ENCODE measurements at places on chromosomes 1 and 21. TPM values are rescaled to one million over a fixed set of nuclear protein-coding genes. Genes with fewer than 3 reads are reported as not detected.

DNA sequence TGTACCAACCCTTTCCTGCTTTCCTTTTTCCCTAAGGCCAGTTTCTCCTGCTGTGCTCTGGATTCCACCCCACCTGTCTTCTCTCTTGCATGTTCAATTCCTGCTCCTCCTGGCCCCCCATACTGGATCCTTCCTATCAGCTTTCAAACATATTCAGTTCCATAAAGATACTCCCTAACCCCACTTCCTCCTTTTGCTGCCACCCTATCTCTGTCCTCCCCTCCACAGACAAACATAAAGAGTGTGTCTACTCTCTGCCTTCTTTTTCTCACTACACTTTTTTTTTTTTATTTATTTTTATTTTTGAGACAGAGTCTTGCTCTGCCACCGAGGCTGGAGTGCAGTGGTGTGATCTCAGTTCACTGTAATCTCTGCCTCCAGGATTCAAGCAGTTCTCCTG is 16.9 kb upstream of the RPF1 start:
- DNase-seq, result no peak

DNA sequence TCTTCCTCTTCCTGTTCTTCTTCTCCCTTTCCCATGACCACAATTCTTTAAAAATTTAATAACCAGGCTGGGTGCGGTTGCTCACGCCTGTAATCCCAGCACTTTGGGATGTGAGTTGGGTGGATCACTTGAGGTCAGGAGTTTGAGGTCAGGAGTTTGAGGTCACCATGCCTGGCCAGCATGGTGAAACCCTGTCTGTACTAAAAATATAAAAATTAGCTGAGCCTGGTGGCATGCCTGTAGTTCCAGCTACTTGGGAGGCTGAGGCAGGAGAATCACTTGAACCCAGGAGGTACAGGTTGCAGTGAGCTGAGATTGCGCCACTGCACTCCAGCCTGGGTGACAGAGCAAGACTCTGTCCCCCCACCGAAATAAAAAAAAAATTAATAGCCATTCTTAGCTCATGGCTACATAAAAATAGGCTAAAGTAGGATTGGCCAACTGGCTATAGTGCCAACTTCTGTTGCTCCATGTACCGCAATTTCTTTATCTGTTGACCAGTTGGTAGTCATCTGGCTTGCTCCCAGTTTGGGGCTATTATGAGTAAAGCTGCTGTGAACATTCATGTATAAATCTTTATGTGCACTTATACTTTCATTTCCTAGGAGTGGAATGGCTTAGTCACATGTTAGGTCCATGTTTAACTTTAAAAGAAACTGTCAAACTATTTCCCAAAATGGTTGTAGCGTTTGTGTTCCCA is 136.3 kb downstream of the PEX14 start:
- no peak for DNase-seq

- no peak for DNase-seq
Observed at GRCh38 chr21:44006656-44007055, 5.5 kb upstream of the TRAPPC10 start.

- DNase-seq, result no peak
Observed at GRCh38 chr1:198333744-198334143, 176.9 kb downstream of the NEK7 start.

Gene FALEC
- not detected for total RNA-seq

- DNase-seq, result no peak
Observed at GRCh38 chr1:172946814-172947507, 103.8 kb downstream of the TNFSF18 start.

Gene LCE6A
- total RNA-seq, result not detected

GRCh38 chr1:64090436-64090835 is 113.0 kb upstream of the UBE2U start:
- DNase-seq, result peak; percentile 50

DNA sequence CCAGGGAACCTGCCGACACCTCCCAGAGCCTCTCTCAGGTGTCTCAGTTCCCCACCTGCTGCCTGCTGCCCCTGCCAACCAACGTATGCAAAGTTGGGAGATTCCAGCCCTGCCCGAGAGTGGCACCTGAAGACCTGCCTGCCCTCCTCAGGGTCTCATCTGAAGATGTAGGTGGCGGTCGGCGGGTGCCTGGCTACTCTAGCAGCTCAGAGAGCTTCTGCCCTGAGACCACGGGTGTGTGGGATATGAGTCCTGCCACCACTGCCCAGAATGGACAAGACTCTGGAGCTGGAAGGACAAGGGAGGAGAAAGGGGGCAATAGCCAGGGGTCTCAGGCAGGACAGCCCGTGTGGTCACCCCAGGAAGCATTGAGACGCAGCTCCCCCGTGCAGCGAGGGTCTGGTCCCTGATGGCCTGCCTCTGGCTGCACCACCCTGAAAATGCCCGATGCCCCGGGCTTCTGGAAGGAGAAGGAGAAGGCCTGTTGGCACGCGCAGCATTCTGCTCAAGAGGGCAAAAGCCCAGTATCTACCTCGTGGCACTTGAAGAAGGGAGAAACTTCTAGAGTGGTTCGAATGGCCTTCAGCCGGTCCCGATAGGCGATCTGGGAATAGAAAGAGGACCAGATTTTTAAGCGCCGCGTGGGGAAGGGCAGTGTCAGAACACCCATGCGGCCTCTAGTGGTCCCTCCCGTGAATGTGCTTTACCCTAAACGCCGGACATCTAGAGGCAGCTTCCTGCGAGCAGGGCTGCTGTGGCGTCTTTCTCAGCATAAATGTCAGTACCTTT is 88.8 kb downstream of the STUM start:
- peak; percentile 64 for DNase-seq

Gene AMY1C
- 0.21 TPM for total RNA-seq

GRCh38 chr1:184424945-184425344 is 38.1 kb downstream of the C1orf21 start:
- no peak for DNase-seq

Gene CYP4A22
- not detected for total RNA-seq

Gene NKAIN1
- 0.51 TPM for total RNA-seq

GRCh38 chr1:145846201-145846612 is 777 bp downstream of the NUDT17 start:
- peak; percentile 48 for DNase-seq

DNA sequence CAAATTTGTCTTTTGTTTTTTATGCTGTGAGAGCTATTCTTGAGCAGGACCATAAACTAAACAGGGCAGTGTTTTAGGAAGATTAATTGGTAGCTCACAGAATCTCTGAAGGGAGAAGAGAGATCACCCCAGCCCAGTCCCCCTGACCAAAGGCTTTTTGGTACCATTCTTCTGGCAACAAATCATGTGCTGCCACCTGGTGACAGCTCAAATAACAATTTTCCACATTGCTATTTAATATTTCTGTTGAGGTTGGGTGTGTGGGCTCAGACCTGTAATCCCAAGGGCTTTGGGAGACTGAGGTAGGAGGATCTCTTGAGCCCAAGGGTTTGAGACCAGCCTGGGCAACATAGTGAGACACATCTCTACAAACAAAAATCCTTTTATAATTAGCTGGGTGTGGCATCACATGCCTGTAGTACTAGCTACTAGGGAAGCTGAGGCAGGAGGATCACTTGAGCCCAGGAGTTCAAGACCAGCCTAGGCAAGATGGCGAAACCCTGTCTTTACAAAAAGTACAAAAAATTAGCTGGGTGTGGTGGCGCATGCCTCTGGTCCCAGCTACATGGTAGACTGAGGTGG is 2.2 kb upstream of the TESK2 start:
- peak; percentile 74 for DNase-seq

- no peak for DNase-seq
Observed at GRCh38 chr1:186745531-186746146, 65.4 kb upstream of the PTGS2 start.

- DNase-seq, result peak; percentile 45
Observed at GRCh38 chr1:57422271-57423134, 1.4 kb downstream of the DAB1 start.

Gene ANGPTL7
- total RNA-seq, result 12.0 TPM

DNA sequence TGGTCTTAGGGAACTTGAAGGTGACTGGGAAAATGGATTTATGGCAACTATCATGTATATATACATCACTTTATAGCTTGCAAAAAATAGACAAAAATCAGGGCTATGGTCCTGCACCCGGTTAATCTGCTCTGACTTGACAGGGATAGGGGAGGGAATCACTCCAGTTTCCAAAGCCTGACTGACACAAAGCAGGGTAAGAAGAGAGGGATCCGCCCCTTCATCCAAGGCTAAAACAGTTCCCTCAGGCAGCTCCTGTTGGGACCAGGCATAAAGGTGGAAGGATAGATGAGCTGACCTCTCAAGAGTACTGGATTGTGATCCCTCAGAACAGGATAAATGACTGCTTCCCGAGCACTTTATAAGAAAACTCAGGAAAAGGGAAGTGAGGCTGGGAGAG is 1.4 kb downstream of the PBXIP1 start:
- no peak for DNase-seq

DNA sequence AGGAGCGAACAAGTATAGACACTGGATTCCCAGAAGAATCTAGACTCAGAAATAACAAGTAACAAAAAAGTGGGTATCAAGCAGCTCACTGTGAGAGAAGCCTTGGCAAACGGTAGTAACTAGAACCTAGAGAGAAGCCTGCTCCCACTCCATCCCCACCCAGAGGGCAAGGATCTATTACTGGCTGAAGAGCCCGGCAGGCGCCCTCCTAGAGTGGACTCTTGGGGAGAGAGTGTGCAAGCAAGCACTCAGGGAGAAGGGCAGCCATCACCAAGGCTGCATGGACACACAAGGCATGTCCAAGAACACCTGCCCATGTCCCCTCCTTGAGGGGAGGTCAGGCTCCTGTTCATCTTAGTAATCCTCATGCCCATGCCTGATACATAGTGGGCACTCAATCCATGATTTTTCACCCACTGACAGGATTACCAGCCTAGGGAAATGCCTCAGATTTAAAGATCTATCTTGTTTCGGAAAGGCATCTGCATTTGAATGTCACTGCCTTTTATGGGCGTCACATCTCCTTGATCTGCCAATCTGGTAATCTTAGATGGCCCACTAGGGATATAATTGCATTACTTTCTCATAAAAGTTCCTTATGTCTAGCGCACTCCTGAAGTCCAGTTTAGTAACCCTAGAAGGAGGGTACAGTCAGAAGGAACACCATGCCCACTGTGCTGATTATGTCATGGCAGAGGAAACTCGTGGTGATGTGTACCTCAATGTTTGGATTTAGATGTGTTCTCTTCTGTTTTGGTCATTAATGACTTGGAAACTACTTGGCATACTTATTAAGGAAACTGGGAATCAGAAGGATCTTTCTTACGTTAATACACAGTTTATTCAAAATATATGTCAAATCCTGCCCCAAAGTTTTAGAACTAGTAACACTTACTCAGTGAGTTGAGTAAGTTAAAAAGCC is 14.4 kb downstream of the CNN3 start:
- no peak for DNase-seq

DNA sequence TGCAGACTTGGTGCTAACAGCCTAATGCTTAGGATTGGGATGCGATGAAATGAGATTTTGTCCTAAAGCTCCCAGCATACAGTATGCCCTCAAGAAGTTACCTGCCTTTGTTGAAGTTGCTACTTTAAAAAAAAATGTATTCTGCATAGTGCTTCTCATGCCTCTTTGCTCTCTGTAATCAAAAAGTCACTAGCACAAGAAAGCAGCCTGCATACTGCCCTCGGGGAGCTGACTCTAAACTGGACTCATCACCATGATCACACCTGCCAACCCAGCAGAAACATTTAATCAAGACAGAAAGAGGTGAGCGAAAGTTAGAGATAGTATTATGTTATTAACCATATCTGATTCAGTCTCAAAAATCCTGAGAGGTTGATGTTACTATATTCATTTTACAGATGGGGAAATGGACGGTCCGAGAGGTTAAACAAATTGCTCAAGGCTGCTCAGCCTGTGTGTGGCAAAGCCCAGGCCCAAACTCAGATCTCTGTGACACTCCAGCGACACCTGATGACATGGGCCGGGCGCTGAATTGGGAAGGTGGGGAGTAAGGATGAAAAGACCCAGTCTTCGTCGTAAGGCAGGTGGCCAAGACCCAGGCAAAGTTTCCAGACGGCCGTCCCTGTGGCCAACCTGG is 1.1 kb downstream of the BATF3 start:
- DNase-seq, result no peak

Gene HOOK1
- 9.6 TPM for total RNA-seq

All from tongue (tissue), 3 donors.